ENCODE measurements at places on chromosomes 5 and 9.
A peak's percentile ranks its signal among the peaks of the same experiment; 100 is the strongest.

DNA sequence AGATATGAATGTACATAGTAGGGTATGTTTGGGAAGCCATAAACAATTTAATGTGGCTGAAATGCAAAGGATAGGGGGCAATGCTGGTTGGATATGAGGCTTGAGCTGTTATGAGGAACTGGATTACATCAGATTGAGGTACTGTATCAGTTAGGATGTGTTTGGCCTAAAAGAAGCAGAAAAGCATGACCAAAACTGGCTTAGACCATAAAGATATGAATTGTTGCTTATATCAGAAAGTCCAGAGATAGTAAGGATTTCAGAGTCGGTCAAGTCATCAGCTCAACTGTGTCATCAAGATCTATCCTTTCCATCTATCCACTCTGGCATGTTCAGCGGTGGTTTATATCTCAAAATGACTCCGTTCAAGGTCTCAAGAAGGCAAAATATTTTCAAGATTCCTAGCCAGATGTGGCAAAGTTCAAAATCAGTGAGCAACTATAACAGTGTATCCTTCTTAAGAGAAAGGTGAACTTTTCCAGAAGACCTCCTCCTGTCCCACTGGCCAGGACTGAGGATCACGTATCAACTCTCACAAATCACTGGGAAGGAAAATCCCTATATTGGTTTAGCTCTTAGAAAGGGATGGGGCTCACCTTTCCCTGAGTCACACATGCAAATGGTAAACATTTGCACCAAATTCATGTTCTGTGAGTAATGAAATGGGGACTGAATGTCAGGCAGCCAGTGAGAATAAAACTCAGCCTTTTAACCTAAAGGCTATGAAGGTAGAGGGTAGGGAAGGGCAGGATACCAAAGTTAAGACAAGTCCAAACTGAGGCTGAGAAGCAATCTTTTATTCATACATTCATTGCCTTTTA, 257.8 kb downstream of the TRIM32 start:
- DNase-seq: no peak

DNA sequence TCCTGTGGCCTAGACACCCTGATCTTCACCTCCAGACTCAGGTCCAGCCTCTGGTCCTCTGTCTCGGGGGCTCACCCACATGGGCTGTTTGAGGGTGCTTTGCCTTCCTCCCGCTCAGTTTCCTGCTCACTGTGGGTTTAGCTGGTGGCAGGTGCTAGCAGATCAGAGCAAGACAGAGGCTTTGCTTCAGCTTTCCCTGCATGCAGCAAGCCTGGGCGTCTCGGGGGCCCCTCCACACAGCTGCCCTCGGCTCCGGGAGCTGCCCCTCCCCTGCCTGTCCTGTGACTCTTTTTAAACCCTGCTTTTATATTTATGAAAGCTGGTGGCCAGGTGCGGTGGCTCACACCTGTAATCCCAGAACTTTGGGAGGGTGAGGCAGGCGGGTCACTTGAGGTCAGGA, 14.6 kb downstream of the MRPL36 start:
- DNase-seq: no peak

- DNase-seq: no peak
Observed at GRCh38 chr5:179436321-179437122, 91.3 kb upstream of the ADAMTS2 start.

GRCh38 chr5:172141949-172142319, 46.1 kb downstream of the STK10 start:
- no peak for DNase-seq

DNA sequence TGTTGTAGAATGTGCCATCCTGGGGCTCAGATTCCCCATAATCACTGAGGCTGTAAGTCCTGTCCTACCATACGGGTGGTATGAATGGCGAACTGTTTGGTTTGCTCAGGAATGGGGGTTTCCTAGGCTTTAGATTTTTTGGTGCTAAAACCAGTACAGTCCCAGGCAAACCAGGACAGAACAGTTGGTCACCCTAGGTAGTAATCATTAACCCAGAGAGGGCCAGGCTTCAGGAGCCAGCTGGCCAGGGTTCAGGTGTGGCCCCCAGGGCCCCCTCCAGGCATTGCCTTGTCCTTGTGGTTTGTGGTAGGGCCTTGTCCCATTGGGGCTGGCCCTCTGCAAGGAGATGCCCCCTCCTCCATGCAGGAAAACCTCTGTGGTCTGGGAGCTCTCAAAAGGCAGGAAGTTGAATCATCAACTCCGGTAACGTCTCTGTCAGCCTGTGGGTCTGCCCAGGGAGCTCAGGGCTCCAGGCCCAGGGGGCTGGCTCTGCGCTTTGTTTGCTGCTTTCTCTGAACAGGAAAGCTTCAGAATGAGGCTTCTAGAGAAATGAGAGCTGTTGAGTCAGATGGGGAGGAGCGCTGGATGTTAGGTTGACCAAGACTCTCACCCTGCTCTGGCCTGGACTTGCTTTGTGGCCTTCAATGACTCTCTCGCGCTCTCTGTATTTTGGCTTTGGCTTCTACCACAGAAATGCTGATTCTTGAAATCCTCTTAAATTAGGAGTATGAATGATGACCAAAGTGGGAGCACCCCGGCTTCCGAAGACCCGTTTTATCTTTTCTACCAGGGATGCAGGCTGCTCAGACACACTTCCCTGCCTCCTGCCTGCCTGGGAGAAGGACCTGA, 22.2 kb upstream of the JADE2 start:
- DNase-seq: no peak

GRCh38 chr5:112529525-112529924, 110.4 kb upstream of the EPB41L4A start:
- DNase-seq: no peak

DNA sequence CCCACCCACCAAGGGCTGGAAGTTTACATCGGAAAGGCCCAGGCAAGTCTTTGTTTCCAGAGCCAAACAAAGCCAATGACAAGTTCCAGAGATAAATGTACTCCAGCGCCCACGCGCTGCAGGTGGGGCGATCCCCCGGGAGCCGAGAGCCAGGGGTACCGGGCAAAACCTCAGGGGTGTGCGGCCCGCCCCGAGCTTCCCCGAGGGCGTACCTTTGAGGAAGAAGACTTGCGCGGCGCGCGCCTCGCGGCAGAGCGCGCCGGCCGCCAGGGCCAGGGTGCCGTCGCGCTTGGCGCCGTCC, 671 bp downstream of the DUSP1 start:
- no peak for DNase-seq

DNA sequence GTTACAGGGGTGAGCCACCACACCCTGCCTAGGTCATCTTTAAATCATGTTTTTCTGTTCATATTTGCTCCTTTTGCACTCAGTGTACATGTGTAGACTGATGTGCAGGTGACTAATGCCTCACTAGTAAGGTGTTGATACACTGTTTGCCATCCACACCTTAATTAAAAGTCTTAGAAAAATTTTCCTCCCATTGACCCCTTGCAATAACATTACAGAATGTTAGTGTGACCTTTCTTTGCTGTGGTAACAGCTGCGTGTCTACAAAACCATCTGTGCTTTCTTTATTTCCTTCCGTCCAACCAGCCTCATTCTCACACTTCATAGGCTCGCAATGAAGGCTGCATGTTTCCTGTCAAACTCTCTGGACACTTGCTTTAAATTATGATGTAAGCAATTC, 6.6 kb upstream of the CEMIP2 start:
- DNase-seq: peak; percentile 5

GRCh38 chr5:72472031-72472430, 35.2 kb downstream of the ZNF366 start:
- DNase-seq: no peak

DNA sequence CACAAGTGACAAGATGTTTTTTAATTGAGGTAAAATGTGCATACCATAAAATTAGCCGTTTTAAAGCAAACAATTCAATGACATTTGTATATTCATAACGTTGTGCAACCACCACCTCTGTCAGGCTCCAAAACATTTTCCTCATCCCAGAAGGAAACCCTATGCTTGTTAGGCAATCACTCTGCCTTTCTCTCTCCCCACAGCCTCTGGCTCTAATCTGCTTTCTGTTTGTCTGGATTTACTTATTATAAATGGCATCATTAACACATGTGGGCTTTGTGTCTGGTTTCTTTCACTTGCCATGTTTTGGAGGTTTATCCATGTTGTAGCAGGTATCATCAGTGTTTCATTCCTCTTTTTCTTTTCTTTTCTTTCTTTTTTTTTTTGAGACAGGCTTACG, 1.4 kb upstream of the N4BP3 start:
- DNase-seq: peak; percentile 70

- no peak for DNase-seq
Observed at GRCh38 chr5:117880932-117881331, 1107.4 kb downstream of the DTWD2 start.

GRCh38 chr9:16426716-16427115, 443.8 kb downstream of the BNC2 start:
- DNase-seq: no peak

DNA sequence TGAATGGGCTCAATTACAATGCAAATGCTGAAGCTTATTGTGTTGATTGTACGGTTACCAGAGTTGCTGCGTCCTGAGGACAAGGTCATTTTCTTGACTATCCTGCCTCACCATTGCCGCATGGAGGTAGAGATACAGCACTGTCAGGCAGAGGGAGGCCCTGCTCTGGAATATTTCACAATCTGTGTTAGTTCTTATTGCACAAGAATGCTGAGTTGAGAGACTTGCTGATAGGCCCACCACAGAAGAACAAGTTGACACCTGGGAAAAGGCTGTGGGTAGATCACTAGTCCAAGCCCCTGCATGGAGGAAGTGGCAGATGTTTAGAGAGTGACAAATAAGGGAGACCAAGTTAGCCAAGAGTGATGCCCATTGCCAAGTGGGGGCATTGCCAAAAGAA, 344.5 kb upstream of the ITGA1 start:
- no peak for DNase-seq

- DNase-seq: no peak
Observed at GRCh38 chr5:25448646-25449045, 803.9 kb upstream of the CDH10 start.

- no peak for DNase-seq
Observed at GRCh38 chr9:270657-271237, 56.1 kb downstream of the DOCK8 start.

GRCh38 chr9:105535920-105536668, 21.8 kb upstream of the FKTN start:
- no peak for DNase-seq

GRCh38 chr5:141762790-141763368, 80.8 kb upstream of the ARAP3 start:
- DNase-seq: no peak

- no peak for DNase-seq
Observed at GRCh38 chr9:134231330-134231745, 67.0 kb upstream of the RNU6ATAC start.

GRCh38 chr9:84371737-84372136, 31.2 kb upstream of the SLC28A3 start:
- no peak for DNase-seq

DNA sequence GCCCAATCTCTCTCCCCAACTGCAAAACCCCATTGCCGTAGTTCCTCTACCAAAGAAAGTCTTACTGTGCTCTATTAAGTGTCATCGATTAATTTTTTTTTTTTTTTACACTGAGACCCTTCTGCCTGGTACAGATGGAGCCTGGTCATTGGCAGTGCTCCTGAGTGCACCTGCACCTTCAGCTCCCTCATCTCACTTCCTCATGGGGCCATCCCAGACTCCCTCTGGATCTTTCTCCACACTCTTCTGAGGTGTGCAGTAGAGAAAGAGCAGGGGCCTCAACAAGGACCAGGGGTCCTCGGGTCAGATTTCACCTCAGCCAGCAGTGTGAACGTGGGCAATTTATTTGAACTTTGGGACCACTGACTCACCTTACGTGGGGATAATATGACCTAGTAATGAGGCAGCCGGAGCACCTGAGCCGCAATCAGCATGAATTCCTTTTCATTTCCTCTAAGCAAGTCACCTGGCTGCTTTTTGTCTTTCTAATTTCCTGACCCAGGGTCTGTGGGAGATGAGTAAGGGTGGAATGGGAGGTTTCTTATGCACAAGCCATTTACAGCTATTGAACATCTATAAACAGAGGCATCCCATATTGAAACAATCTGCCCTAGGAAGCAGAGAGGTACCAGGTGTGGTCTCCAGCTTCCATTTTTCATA, 22.3 kb upstream of the GABRP start:
- DNase-seq: no peak

GRCh38 chr5:171599957-171600612, 180.6 kb downstream of the FGF18 start:
- DNase-seq: no peak

- no peak for DNase-seq
Observed at GRCh38 chr9:38358390-38359296, 33.9 kb upstream of the ALDH1B1 start.

GRCh38 chr5:83572271-83572670, 100.7 kb downstream of the VCAN start:
- DNase-seq: no peak

- peak; percentile 47 for DNase-seq
Observed at GRCh38 chr9:34592895-34593601, 3.5 kb upstream of the CNTFR start.

DNA sequence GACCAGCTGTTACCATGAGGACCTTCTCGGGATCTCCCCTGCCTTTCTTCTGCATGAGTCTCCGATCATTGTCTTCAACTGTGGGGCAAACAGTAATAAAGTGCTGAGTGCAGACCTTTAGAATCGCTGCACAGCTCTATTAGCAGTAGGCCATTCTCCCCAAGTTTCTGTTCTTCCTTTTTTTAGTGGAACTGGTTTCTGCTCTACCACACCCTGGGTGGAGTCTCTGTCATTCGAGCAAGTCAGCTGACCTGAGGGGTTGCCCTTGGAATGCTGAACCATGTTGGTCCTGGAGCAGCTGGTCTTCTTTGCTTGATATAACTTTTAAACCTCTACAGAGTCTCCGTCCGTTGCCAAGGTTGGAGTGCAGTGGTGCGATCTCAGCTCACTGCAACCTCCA, 33.4 kb upstream of the GNPDA1 start:
- DNase-seq: no peak

- DNase-seq: no peak
Observed at GRCh38 chr5:63233361-63233760, 654.7 kb downstream of the LRRC70 start.

DNA sequence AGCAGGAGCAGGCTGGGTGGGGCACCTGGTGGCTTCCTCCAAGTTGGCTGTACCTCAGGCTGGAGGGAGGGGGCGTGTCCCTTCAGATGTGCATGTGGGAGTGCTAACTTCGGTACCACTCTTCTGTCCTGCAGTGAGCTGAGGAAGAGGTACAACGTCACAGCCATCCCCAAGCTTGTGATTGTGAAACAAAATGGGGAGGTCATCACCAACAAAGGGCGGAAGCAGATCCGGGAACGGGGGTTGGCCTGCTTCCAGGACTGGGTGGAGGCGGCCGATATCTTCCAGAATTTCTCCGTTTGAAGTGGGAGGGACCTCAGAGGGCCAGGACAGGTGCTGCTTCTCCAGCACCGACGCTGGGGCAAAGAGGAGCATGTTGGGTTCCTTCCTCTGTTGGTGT, 9.3 kb downstream of the NXNL2 start:
- no peak for DNase-seq

DNA sequence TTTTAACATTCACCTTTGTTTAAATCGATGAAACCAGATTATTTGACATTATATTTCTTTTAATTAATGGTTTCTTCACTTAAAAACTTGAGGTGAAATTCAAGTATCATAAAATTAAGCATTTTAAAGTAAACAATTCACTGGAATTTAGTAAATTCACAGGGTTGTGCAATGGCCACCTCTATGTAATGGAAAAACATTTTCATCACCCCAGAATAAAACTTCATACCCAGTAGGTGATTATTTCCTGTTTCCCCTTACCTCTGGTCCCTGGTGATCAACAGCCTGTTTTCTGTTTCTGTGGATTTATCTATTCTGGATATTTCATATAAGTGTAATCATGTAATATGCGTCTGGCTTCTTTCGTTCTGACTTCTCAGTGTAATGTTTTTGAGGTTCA, 27.2 kb downstream of the HSPA4 start:
- no peak for DNase-seq
